Sigmoid colon (tissue), 7 donors: ENCODE measurements at places on chromosomes 6 and 20.

DNA sequence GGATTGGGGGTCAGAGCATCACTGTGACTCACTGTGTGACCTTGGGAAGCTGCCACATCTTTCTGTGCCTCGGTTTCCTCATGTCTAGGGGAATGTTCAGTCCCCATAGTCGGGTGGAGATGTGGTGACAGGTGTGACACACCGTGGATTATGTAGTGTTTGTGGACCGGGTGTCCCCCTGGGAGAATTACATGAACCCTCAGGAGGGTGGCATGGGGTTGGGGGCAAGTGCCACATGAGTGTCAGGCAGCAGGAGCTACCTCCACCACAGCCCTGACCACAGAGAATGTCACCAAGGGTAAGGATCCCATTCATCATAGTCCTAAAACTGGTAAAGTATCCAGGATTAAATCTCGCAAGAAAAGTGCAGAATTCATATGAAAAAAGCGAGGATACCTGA, 23.2 kb downstream of the SUN5 start:
- DNase-seq: no peak

DNA sequence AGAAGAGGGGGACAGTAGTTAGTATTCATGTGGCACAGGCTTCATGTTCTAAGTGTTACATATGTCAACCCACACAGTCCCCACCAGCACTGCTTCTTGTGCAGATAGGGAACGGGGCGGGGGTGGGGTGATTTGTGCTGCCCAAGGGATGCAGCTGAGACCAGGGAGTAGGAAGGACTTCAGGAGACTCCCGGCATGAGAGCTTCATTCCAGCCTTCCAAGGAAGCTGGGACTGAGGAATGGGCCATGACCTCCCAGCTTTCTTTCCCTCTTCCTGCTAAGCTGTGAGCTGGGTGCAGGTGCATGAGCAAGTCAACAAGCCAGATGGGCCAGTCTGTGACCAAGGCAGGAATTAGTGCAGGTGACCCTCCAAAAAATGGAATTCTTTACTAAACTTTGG, 9.2 kb downstream of the BEND3 start:
- no peak for DNase-seq

- DNase-seq: peak; percentile 92
These were observed 9.4 kb downstream of the DEFB132 start for GRCh38 chr20:266596-267562.

DNA sequence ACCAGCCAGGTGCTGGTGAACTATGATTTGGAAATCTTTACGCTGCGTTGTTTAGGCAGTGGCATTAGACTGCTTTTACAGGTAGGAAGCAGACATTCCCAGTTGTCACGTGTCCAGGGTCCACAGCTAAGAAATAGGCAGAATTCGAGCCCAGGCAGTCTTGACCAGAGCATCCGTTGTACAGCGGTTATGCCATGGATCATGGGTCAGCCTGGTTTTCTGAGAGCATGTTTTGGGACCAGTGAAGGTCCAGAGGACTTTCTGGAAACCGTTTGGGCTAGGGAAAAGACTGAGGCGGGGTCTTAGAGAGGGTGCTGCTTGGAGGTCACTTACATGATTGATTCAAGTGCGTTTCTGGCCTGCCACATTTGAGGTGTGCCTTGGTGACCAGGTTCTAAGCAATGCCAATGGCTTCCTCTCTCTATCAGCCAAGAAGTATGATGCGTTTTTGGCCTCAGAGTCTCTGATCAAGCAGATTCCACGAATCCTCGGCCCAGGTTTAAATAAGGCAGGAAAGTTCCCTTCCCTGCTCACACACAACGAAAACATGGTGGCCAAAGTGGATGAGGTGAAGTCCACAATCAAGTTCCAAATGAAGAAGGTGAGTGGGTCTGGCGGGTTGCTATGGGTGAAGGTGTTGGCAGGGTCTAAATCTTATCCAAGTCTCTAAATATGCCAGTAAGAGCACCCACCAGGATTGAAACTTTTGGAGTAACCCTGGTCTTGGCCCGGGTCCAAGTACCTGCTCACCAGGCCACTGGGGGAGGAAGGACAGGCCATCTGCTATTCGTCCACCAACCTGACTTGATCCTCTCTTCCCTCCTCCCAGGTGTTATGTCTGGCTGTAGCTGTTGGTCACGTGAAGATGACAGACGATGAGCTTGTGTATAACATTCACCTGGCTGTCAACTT, 1.8 kb downstream of the RPL10A start:
- no peak for DNase-seq
